D341Med (cell line): ENCODE measurements at places on chromosomes 16 and 17.
A peak's percentile ranks its signal among the peaks of the same experiment; 100 is the strongest.

DNA sequence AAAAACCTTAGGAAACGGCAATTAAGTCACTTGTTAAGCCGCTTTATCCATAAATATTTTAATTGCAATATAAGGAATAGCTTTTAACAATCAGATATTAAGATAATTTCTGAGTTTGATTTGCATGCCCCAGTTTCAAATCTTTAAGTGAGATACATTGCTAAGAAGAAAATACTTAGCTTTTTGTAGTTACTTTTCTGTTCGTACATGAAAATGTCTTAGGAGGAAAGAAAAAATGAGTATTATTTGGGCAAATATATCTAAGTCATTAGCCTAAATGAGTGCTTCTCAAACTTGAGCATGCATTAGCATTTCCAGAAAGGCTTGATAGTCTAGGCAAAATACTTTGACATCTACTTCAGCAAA, 6.4 kb downstream of the ZNF207 start:
- DNase-seq: no peak

DNA sequence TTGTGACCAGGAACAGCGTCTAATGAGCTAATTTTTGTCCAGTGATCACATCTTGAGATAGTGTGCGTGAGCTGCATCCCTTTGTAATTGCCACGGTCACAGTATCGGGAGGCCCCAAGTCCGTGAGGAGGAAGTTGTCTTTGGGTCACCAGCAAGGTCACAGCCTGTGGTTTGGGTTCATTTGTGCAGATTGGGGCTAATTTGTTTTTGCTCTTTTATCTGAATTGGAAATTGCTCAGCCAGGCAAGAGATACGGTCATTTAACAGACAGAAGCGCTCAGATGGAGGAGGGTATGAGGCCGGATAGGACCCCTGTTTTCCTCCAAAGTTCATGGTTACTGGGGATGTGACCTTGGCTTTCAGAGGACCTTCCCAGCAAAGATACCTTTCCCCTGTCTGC, 174.1 kb downstream of the SNX29 start:
- DNase-seq: no peak

- DNase-seq: peak; percentile 74
Measured at GRCh38 chr17:58577696-58578095, 63.3 kb upstream of the MTMR4 start.

DNA sequence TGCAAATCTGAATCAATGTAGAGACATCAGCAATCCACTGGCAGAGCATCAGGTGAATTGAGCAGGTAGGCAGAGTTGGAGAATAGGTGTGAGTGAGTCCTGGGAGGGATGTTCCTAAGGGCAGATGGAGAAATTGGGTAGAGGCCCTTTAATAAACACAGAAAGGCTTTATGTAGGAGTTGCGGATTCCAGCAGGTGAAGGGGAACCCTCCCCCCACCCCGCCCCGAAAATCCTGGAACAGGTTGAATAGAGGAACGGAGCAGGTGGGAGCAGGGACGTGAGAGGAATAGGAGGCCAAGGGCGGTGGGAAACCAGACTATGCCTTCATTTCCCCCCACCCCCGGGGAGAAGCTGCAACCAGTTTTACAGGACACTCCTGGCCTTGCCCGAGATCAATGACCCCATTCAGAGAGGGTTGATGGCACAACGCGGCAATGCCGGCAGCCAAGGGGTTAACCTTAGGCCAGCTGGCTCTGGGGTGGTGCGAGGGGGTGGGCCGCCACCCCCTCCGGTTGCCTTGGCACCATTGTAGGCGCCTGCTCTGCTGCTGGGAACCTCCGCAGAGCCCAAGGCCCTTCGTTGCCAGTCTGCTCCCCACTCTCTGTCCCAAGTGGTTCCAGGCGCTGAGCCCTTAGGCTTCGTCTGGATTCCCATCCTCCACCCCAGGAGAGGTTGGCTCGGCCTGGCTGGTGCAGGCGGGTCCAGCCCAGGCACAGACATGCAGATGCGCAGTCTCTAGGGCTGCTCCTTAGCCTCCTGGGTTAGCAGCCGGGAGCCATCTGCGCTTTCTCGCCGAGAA, 814 bp upstream of the RUNDC3A start:
- DNase-seq: peak; percentile 97

DNA sequence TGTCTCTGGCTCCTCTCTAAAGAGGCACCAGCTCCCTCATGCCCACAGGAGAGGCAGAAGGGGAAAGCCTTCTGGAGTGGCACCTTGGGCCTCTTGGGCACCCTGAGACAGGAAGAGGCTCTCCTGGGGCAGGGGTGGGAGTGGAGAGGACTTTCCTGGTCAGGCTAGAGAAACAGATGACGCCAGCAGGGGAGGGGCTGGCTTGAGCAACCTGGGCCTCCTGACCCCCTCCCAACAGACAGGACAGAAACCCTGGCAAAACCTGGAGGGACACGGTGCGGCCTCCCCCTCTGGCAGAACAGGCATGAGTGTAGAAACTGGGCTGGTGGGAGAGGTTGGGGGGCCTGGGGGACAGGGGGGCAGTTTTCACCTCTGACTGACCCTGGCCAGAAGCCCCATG, 6.1 kb downstream of the SMIM5 start:
- no peak for DNase-seq

DNA sequence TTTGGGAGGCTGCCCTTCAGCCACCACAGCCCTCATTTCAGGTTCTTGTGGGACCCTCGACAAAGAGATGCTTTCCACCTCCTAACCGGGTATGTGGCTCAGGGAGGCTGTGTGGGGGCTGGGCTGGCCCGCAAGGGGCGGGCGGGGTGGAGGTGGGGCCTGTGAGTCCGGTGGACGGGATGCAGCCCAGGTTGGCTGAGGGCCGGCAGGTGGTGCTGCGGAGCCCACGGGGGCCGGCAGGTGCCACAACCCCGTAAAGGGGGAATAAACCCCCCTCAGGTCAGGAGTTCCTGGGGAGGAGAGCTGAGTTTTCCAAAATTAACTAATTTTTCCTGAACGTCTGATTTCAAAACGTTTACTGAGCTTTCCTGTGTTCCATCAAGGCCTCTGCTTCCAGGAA, 4.9 kb upstream of the CIAO3 start:
- peak; percentile 69 for DNase-seq

DNA sequence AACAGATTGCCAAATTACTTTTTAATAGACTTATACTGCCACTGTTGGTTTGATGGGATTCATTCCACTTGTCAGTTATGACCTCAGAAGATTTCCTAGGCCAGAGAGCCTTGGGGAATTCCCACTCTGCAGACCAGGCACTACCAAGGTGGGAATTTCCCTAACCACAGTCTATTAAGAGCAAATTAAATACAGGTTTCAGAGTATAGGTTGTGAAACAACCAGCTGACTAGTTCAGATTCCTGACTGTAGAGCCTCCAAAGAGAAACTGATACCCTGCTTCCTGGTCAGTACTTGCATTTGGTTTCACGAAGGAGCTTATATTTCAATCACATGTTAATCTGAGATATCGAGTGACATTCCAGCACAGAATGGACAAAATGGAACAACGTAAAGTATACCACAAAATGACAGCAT, 186.5 kb downstream of the STX8 start:
- no peak for DNase-seq

GRCh38 chr17:44314869-44315661, 6.7 kb downstream of the RUNDC3A start:
- peak; percentile 59 for DNase-seq

- no peak for DNase-seq
Measured at GRCh38 chr16:4495766-4496165, 19.6 kb downstream of the HMOX2 start.

- no peak for DNase-seq
Measured at GRCh38 chr16:73735954-73736353, 560.7 kb upstream of the PSMD7 start.

GRCh38 chr17:33802349-33803198, 452.5 kb upstream of the CCL2 start:
- DNase-seq: no peak

DNA sequence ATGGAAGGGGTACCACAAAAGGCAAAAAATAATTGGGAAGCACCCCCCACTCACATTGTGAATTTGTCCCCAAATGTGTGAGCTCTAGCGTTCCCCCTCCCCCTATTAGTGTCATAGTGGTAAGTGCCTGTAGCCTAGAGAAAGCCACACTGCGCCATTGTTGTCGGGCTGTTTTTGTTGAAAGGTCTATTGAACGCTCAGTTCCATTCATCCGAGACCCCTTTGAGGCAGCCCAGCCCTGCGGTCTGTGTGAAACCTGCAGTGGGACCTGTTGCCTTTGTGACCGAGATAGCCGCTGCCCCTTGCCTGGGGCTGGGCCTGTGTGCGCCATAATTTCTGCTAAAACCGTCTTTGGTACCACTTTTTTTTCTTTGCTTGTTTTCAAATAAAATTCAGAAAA, 3.0 kb downstream of the JPT2 start:
- DNase-seq: no peak

DNA sequence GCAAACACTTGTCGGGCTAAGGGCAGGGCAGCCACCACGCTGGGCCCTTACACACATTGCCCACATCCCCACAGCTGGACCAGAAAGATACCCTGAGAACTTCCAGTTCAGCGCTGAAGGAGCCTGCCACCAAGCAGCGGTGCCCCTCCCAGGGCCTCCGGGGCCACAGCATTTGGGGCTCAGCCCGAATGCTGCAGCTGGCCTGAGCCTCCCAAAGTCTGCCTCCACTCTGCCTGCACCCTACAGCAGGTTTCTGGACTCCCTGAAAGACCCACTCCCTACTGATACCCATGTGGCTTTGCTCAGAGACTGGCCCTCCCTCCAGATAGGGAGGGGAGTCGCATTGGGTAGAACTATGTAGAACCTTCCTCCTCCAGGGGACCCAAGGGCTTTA, 1.5 kb downstream of the MCRIP1 start:
- DNase-seq: no peak

DNA sequence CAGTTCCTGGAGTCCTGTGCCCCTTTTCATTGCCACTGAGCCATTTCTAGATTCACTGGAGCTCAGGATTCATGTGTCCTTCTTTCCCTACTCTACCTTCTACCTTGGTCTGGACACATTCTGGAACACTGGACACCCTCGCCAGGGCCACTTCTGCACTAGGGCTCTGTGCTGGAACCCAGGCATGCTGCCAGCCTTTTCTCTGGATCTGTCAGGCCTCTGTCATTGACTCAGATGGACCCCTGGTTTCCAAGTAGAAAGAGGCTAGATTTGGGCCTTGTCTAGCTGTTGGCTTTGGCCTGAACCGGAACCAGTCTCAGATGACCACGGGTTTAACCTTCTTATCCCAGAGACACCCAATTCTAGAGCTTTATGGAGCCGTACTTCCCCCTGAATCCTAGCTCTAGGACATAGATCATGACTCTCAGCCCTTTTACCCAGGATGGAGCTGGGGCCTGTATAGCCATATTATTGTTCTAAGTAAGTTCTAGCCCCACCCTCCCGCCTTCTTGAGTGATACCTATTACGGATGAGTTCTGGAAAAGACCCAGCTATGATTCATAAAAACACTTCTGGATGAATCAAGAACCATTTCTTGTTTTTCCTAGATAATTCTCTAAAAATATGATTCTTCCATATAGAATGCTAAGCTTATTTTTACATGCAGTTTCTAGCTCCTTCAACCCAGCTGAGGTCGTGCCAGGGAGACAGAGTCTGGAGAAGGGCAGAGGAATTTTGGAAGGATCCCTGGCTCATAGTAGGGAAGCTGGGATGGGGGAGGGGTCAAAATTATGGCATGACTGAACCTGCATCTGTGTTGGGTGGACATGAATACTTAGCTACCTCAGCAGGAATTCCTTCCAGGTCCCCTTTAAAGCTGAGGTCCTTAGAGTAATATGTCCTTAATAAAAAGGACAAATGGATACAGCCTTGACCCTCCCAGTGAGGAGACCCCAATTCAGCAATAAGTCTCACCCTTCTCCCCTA, 1.1 kb upstream of the CHRNB1 start:
- no peak for DNase-seq

DNA sequence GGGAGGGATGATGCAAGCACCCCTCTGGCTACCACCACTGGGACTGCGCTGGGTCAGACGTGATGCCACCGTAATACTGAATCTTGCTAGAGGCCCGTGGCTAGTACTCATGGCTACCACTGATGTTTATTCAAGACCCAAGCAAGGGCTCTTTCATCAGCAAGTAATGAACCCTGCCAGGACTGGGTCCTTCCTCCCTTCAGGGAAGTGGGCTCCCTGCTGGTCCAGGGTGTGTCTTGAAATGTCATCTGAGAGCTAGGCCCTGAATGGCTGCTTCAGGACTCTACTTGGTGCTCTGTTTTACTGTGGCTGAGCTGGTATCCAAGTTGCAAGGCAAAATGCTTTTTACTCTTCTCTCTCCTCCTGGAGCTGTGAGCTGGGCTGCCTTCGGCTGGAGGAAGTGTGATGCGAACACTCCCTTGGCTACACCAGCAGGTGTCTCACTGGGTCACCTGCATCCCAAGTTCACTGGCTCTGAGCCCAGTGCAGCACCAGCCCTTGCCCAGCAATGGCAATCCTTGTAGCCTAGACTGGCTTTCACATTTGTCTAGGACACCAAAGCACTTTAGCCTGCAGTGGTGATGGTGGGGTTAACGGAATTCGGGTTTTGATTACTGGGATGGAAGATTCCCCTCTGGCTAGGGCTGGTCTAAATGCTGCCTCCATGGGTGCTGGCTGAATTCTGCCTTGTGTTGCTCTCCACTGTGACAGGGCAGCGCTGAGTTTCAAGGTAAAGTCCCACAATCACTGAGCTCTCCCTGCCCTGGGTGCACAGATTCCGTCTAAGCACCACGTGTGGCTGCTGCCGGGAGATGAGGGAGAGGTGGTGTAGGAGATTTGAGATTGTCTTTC, 98.6 kb downstream of the USP22 start:
- peak; percentile 53 for DNase-seq
